NCI-H1092 (cell line): ENCODE measurements at places on chromosomes 16 and 17.

- DNase-seq = no peak
These were observed 24.7 kb downstream of the DNAJC7 start for GRCh38 chr17:41992576-41992975.

DNA sequence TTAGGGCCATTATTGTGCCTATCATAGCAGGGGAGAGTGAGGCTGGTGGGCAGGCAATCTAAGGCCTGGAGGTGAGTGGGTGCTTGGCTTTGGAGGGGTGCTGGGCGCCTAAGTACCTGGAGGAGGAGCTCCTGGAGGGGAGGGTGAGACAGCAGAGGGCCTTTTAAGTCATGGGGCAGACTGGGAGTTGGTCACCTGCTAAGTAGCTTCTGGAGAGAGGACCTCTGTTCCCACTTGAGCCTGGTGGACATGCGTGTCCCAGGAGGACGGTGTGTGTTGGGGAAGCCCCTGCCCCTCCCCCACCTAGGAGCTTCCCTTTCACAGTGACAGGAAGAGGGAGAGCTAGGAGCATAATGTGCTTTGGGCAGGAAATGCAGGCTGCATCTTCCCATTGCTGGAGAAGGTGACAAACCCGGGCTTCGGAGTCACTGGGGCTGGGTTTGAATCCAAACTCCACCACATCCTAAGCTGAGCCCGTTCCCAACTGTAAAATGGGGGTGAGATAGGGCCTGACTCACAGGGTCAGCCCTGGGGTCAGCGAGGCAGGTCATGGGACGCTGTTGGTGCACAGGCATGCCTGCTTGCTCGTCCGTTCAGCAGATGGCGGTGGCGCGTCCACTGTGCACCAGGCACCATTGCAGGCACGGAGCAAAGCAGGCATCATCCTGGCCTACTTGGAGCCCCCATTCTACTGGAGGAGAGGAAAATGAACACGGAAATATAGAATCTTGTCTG, 37.9 kb downstream of the CMIP start:
- no peak for DNase-seq

- no peak for DNase-seq
These were observed 90.5 kb upstream of the ZNF469 start for GRCh38 chr16:88292007-88292970.

DNA sequence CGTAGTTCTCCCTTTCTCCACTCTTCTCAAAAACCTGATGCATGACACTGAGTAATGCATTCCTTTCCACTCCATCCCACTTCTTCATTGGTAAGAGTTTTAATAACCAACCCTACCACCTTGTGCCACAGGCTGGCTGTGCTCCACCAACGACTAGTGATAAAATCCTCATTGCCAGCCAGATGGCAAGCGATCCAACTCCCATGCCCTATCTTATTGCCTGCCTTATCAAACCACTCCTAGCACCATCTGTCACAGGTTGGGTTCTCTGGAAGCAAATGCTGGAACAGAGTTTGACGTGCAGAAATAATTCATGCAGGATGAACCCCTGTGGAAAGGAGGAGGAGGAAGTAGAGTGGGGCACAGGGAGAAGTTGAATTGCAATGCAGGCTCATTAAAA, 99.5 kb downstream of the CHD9NB start:
- DNase-seq = no peak

GRCh38 chr16:3690980-3691720, 26.2 kb downstream of the TRAP1 start:
- no peak for DNase-seq

- DNase-seq = no peak
These were observed 173.0 kb downstream of the KATNIP start for GRCh38 chr16:27722892-27723450.

DNA sequence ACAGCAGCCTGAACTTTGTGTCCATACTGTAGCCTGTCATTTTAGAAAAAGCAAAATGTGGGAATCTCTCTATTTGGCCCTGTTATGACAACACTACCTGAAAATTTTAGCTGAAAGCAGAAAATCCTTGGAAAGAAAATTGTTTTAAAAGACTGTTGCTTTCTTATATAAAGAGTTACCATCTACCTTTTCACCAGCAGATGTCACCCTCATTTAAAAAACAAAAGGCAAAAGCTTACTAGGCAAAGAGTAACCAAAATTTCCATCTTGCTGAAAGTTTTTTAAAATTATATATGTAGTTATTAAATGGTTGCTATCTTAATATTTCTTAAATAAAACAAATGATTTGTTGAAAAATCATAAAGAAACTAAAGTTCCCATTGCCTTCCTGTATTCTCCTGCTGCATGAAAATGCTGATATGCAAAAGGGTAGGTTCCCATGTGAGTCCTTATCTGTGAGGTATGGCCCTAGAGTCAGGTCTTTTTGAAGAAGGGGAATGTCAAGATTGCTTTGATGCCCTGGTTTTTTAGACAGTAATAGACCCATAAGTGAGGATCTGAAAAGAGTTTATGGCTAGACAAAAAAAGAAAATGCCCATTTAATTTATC, 61.0 kb downstream of the TNRC6C start:
- DNase-seq = no peak

GRCh38 chr17:75487351-75488070, 27.8 kb downstream of the CASKIN2 start:
- DNase-seq = no peak

GRCh38 chr17:16942141-16943031, 29.5 kb downstream of the TNFRSF13B start:
- DNase-seq = no peak

- no peak for DNase-seq
These were observed 175.4 kb downstream of the SEC14L1 start for GRCh38 chr17:77316191-77316641.

- DNase-seq = no peak
These were observed 729 bp downstream of the P2RX5 start for GRCh38 chr17:3695129-3695722.

DNA sequence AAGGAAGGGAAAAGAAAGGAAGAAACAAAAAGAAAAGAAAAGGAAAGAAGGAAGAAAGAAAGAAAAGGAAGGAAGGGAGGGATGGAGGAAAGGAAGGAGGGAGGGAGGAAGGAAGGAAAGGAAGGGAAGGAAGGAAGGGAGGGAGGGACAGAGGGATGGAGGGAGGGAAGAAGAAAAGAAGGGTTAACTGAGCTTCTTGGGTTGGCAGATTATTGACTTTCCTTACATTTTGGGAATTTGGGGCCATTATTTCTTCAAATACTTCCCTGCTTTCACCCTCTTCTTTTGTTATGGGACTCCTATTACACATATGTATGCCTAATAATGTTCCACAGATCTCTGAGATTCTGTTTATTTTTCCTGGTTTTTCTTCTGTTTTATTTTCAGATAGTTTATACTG, 285.6 kb downstream of the KCNJ2 start:
- no peak for DNase-seq

DNA sequence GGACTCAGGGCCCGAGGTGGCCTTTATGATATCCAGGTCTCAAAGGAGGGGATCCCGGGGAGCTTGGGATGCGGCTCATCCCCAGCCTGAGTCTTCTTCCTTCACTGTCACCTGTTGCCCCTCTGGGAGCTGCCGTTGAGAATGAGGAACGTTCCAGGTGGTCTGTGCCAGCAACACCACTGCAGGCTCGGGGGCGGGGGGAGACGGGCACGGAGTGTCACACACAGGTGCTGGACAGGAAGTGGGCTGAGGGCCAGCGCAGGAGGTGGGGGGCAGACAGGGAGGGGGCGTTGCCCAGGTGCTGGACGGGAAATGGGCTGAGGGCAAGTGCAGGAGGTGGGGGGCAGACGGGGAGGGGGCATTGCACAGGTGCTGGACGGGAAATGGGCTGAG, 28.2 kb downstream of the METRNL start:
- DNase-seq = no peak

GRCh38 chr16:27689711-27690110, 139.8 kb downstream of the KATNIP start:
- DNase-seq = no peak
